ENCODE measurements at places on chromosomes 11 and 22. TPM values are rescaled to one million over a fixed set of nuclear protein-coding genes. Genes with fewer than 3 reads are reported as not detected.

Gene SNX32
- under 0.01 TPM for total RNA-seq

- no peak for DNase-seq
Measured at GRCh38 chr11:22666325-22666687, at the start of gene GAS2. Gene GAS2, plus strand, starts transcription at chr11:22666611. Its CDS starts 8,259 bp downstream, at chr11:22674870.

DNA sequence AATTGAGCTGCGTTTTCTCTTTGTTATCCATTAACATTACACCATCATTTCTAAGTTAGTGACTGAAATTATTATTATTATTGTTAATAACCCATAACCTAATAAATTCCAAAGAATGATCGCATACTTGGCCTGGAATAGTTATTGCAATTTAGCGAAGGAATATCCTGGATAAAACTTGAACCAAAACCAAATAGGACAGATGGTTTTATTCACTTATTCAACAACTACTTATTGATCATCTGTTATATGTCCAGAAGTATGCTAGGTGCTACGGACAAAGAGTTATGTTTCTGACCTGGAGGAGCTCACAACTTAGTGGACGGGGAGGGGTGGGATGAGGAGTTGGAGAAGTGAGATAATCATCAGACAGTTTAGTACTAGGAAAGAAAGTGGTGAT lies 44.8 kb upstream of the ARHGAP20 start:
- no peak for DNase-seq

Gene YPEL4
- total RNA-seq: 0.43 TPM

- DNase-seq: no peak
Measured at GRCh38 chr22:50314455-50315288, 7.2 kb upstream of the PLXNB2 start.

Gene TNNT3
- total RNA-seq: not detected

GRCh38 chr11:13857828-13858227 lies 104.7 kb upstream of the SPON1 start:
- DNase-seq: no peak

DNA sequence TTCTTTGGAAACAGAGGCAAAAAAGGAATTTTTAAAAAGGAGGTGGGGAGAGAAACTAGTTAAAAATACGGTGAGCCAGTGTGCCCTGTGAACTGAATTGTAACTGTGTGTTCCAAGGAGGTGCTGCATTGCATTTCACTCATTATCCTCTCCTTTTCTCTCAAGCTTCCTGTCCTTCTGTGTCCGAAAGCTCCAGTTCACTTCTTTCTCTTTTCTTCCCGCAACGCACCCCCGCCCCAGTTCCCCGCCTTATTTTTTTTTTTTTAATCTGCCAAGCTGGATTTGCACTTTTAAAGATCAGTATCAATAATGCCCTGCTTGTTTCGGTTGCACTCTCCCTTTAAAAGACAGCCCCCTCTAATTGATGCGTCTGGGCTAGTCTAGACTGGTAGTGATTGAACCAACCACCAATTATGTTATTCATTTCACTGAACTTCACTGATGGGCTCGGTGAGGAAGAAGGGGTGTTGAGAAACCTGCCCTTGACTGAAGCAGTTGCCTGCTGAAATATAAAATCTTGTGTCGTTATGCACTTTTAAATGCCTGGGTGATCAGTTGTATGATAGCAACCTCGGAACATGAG lies 18.5 kb downstream of the BLID start:
- DNase-seq: peak; percentile 60

Gene MYH9
- 1,714 TPM for total RNA-seq

- no peak for DNase-seq
Measured at GRCh38 chr22:48448821-48449220, 1378.9 kb downstream of the BRD1 start.

- DNase-seq: no peak
Measured at GRCh38 chr11:109756521-109756920, 334.5 kb downstream of the C11orf87 start.

Gene LINC01488
- not detected for total RNA-seq

Gene YAP1
- 148 TPM for total RNA-seq

Gene CD6
- total RNA-seq: not detected

- peak; percentile 66 for DNase-seq
Measured at GRCh38 chr22:36405671-36406538, 18.1 kb upstream of the MYH9 start.

GRCh38 chr11:1153105-1153950 lies 4.4 kb upstream of the MUC5AC start:
- no peak for DNase-seq

GRCh38 chr11:125416981-125417935 lies 78.8 kb downstream of the FEZ1 start:
- DNase-seq: no peak

Gene HSPB2
- 0.64 TPM for total RNA-seq

- no peak for DNase-seq
Measured at GRCh38 chr22:30694171-30694639, 469 bp upstream of the OSBP2 start.

Gene DEFB131B
- total RNA-seq: not detected

DNA sequence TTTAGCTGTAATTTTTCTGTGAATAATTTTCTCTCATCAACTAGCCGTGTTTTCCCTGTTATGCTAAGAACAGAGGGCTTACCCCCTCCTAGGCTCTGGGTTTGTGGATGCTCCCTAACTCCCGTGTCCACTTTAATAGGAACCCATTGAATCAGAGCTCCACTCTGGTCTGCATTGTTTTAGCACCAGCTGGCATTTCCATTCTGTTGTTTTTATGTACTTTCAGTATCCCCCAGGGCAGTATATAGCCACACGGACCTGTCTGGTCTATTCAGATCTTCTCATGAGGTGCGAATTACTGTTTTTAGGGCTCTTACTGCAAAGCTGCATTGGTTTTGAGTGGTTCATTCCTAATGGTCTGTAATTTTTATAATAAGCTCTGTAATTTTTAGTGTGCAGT lies 16.0 kb downstream of the POLD3 start:
- no peak for DNase-seq

GRCh38 chr11:12212174-12212820 lies 101.9 kb downstream of the MICAL2 start:
- no peak for DNase-seq

Gene KRTAP5-10
- total RNA-seq: not detected

DNA sequence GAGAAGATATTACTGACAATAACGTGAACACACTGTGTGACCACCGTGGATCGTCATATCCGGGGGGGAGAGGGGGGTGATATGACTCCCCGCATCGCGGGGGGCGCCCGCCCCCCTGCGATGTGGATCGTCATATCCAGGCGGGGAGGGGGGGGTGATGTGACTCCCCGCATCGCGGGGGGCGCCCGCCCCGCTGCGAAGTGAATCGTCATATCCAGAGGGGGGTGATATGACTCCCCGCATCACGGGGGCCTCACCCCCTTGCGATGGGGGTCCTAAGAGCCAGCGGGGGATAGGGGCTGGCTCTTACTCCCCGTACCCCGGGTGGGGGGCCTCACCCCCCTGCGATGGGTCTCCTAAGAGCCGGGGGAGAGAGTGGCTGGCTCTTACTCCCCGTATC lies 19.9 kb downstream of the UNC93B1 start:
- DNase-seq: no peak

GRCh38 chr11:2908130-2908529 lies 21.1 kb downstream of the PHLDA2 start:
- no peak for DNase-seq

Gene CCDC116
- total RNA-seq: 0.32 TPM

- no peak for DNase-seq
Measured at GRCh38 chr11:132123449-132123848, 753.0 kb downstream of the NTM start.

Gene FADD
- total RNA-seq: 49.7 TPM

- DNase-seq: no peak
Measured at GRCh38 chr22:37282385-37282677, at the start of gene CYTH4. Gene CYTH4, plus strand, starts transcription at chr22:37282508. Its CDS starts 62 bp downstream, at chr22:37282570.

GRCh38 chr11:71279916-71280645 lies 27.7 kb upstream of the SHANK2 start:
- no peak for DNase-seq

DNA sequence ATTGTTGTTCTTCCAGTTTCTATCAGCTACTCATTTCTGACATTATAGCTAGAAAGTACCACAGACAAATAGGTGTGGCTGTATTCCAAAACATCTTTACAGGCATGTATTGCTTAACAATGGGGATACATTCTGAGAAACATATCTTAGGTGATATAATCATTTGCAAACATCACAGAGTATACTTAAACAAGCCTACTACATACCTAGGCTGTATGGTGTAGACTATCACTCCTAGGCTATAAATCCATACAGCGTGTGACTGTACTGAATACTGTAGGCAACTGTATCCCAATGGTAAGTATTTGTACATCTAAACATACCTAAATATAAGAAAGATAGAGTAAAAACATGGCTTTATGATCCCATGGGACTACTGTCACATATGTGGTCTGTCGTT lies 231.8 kb downstream of the ETS1 start:
- no peak for DNase-seq

- peak; percentile 82 for DNase-seq
Measured at GRCh38 chr22:38870312-38870741, 1.7 kb downstream of the CBX6 start.

- DNase-seq: peak; percentile 64
Measured at GRCh38 chr11:102115557-102115956, 5.3 kb downstream of the YAP1 start.

Gene SYT13
- not detected for total RNA-seq

GRCh38 chr11:69317401-69318092 lies 23.6 kb downstream of the MYEOV start:
- peak; percentile 37 for DNase-seq

- no peak for DNase-seq
Measured at GRCh38 chr11:114598461-114598860, 2.9 kb upstream of the NXPE4 start.

GRCh38 chr22:38416621-38417251 lies 38.3 kb downstream of the KCNJ4 start:
- DNase-seq: no peak

DNA sequence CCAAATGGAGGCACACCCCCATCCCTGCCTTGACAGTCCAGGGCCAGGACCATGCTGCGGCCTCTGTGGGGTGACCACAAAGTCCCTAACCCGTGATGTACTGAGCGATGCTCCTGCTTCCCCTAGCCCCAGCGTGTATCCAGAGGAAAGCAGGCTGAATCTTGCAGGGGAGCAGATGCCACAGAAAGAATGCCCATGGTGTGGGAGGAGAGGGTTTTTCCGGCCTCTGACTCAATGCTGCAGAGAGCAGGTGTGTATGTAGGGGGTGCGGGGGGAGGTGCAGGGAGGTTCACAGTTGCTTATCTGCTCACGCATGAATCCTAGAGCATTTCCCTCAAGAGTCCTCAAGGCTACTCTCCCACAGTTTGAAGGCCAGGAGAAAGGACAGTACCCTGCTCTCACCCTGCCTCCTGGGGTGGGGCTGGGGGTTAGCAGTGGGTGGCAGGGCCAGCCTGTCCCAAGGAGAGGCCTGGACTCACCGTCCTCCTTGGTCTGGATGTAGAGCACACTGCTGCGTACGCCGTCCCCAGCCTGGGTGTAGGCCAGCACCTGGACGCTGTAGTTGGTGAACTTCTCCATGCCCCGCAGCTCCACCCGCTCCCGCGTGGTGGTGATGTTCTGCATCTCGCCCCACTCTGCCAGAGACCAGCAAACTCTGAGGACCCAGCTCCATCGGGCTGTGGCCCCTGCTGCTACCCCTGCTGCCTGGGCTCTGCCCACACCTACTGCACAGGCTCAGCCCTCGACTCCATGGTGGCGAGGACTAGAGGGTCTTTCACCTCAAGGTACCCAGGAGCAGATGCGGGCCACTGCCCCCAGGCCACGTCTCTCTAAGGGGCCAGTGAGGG lies 130.8 kb downstream of the CEP164 start:
- no peak for DNase-seq

Gene IGF2
- 44.8 TPM for total RNA-seq

- DNase-seq: no peak
Measured at GRCh38 chr11:76837696-76838677, 22.7 kb upstream of the ACER3 start.

Gene OR56A5
- not detected for total RNA-seq

Data from fibroblast of villous mesenchyme (primary cell).